Kasumi-1 (cell line): ENCODE measurements at places on chromosomes 2 and 18.

DNA sequence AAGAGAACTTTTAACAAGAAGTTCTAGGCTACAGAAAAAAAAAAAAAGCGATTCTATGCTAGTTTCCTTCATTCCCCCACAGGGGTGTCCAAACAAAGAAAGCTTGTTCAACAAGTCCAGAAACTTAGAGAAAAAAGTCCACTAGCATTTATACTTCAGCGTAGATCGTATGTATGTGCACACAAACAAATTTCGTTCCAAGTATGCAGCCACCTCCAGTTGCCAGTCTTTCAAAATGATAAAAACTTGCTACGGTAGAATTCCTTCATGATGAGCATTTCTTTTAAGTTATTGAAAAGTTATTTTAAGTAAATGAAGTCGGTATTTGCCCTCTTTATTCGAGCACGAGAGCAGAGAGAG lies 3.7 kb upstream of the OTX1 start:
- DNase-seq: no peak

DNA sequence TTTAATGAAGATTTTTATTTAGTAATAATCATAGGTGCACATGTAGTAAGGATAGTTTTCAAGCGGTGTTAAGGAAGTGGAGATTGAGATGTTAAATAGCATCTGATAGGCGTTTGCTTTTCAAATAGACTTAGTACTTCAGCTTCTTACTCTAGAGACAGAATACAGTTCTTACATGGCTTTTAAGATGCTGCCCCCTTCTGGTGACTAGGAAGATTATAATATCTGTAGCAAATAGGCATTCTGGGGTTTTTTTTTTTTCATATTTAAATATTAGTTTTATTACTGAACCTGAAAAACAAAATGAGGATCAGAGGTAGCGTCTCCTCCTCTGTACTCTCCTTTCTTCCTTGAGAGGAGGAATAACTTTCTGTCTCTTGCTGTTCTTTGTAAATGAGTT lies 100.2 kb downstream of the AGAP1 start:
- peak; percentile 28 for DNase-seq

DNA sequence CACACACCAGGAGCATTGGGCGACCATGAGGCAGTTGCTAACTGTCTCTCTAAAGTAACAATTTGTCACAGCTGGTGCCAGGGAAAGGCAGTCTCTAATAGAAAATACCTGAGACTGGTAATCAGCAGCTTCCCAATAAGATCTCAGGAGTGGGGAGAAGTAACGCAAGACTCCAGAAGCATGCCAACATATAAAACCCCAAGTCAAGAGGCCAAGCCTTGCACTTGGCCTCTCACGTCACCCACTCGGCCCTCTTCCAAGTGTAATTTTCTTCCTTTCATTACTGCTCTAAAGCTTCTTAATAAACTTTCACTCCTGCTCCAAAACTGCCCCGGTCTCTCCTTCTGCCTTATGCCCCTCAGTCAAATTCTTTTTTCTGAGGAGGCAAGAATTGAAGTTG lies 455.6 kb upstream of the ACVR2A start:
- no peak for DNase-seq

DNA sequence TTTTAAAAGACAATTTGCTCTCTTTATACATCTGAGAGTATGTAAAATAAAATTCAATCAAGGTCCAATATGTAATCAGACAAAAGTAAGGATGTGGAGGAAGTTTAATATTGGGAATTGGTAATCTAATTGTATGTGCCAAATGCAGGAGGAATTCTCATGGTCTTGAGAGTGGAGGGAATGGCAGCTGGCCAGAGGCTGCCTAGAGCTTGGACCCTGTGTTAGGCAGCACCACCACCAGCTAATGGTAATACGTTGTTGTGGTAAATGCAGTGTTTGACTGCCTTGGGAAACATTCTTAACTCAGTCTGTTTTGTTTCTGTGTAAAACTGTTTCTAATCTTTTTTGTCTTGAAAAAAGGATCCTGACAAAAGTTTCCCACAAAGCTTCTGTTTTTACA lies 30.0 kb downstream of the GALNT1 start:
- DNase-seq: no peak

GRCh38 chr18:66495844-66496243 lies 108.0 kb downstream of the CDH19 start:
- peak; percentile 77 for DNase-seq

DNA sequence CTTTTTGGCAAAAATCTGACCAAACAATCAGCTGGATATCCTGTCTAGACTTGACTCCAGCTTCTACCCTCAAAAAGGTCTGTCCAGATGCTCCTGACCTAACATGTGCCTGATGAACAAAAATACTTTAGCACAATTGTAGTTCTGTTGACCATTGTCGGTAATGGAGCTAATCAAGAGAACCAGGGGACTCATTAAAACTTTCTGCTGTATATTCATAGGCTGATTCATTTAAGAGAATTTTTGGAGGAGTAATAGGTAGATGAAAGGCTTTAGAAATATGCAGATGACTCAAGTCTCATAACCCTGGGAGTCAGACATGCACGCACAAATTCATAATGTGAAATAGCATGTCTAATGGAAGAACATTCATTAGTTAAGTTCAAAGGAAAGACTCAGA lies 514.2 kb downstream of the TXNL1 start:
- no peak for DNase-seq

- DNase-seq: no peak
These were observed 25.3 kb downstream of the GNAL start for GRCh38 chr18:11714244-11714918.

- DNase-seq: no peak
These were observed 759.6 kb upstream of the NRXN1 start for GRCh38 chr2:51791496-51791895.

DNA sequence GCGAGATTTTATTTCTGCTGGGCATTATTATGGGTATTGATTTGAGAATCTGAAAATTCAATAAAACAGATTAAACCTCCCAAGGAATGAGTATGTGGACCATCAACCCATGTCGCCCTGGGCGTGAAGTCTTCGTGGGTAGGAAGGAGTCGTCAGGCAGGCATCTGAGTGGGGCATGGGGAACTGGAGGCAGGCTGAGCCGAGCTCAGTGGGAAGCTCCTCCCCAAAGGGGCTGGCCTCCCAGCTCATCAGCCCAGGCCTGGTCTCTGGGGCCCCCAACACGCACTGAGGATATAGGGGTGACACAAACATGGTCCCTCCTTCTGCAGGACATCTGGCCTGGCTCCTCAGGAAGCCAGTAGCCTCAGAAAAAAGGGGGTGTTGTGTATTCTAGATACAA lies 265.2 kb downstream of the TFCP2L1 start:
- DNase-seq: no peak

DNA sequence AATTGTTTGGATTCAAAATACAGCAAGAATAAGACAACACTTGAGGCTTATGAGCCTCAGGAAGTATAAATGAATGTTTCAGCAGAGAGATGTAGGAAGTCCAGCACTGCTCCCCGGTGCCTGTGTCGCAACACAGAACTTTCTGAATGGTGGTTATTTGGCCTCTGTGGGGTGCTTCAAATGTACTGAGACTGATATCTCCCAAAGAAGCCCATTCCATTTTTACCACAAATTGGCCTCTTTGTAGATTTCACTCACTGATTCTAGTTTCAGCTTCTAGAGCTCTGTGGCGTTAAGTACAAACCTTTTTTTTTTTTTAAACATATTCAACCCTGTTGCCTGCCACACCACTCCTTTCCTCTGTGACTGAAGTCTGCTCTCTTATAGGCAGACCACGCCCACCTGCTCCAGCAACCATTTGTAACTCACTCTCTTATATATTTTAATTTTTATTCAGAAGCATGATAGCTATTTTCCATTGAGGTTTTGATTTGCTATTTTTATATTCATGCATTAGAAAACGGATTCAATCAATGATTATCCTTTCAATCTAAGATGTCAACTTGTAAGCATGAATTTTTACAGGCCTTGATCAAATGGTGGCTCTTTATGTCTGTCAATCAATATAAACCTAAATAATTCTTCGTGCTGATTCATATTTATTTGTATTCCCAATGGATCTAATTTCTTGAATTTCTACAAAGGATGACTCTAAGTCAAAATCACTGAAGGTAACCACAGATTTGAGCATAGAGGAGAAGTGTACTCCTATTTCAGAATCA lies 277.1 kb upstream of the CCDC68 start:
- peak; percentile 50 for DNase-seq

DNA sequence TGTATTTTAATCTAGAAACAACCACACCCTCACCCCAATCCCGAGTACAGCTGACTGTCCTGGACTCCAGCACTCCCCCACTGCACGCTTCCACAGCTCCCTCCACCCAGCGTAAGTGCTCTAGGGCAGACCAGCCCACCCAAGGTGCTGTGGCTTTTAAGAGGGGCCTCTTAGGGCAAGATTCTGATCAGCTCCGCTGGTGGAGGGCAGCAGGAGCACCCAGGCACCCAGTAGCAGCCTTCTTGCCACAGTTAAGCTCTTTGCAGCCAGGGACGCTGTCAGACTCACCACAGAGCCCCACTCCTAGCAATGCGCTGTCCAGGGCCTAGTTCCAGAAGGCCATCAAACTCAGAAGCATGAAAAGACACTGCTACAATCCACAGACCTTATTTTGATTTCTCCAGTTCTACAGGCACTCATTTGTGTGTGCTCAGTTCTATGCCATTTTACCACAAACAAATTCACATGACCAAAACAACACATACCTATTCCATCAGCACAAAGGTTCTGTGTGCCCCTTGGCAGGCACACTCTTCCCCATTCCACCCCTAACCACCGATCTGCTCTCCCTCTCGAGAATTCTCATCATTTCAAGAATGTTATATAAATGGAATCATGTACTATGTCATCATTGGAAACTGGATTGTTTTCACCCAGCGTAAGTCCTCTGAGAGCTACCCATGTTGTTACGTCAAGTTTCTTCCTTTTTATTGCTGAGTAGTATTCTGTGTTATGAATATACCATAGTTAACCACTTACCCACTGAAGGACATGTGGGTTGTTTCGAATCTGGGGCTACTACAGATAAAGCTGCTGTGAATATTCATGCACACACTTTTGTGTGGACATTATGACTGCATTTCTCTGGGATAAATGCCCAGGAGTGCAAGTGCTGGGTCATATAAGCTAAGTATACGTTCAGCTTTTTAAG lies 40.4 kb downstream of the PTPN2 start:
- DNase-seq: no peak

DNA sequence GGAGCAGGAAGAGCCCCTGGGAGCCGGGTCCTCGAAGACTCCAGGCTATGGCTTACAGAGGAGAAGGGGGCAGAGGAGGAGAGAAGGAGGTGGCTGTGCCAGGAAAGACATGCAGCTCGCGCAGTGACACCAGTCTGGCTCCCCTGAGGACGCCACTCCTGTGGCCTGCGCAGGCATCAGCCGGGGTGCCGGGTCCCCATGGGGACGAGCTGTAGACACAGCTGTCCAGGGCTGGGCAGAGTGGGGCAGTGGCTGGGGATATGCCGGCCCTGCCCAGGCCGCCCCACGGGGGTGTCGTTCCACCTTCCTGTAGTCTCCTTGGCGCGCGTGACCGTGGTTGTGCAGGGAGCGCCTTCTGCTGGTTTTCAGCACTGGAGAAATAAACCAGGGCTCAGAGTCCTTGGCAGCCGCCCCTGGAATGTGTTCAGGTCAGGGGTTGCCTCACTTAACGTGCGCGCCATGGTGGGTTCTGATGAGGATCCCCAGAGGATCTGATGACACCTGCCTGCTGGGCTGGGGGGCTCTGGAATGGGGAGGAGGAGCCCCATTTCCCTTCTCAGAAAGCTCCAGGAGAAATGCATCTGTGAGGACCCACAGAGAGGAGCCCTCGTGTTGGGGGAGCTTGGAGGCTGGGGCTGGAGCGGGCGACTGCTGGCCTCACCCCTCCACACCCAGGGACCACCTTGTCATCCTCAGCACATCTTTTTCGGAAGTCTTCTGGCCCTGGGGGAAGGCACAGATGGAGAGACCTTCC lies 26.7 kb downstream of the RAMP1 start:
- DNase-seq: no peak

DNA sequence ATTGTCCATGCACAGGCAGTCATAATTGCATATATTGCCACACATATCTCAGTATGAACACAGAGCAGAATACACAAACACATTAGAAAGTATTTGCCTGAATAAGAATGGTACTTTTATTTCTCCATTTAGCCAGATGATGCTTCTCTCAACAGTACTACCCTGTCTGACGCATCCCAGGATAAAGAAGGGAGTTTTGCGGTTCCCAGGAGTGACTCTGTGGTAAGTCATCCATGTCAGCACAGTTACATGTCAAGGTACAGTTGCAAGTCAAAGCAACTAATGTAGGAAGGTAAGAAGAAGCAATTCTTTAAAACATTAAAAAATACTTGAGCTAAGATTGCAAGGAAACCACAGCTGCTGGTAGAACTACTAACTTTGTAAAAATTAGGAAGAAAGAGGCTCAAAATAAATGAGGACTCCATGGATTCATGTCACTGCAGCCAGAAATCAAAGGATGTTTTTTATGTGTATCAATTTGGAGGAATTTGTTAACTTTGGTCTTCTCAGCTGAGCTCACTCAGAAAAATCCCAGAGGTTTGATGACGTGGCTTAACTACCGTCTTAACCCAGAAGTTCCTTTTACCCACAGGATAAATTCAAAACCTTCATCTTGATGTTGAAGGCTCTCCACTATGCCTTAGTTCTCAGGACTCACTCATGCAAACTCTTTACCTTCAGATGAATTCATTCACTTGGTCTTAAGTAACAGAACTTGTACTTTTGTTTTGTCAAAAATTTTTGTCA lies 130.3 kb downstream of the ARHGAP28 start:
- DNase-seq: no peak

GRCh38 chr2:173578404-173579107 lies 223.9 kb downstream of the CDCA7 start:
- no peak for DNase-seq

GRCh38 chr18:60090170-60090569 lies 190.4 kb downstream of the PMAIP1 start:
- DNase-seq: peak; percentile 63

GRCh38 chr18:70195014-70195614 lies 10.4 kb downstream of the RTTN start:
- no peak for DNase-seq

GRCh38 chr2:192534072-192534471 lies 339.3 kb upstream of the TMEFF2 start:
- DNase-seq: no peak
